Activated CD4-positive, CD25-positive, alpha-beta regulatory T cell treated with anti-CD3 and anti-CD28 coated beads, Interleukin-2, amount 50 U/mL, for 16 hours (primary cell): ENCODE measurements at places on chromosomes 12 and 14.
A peak's percentile ranks its signal among the peaks of the same experiment; 100 is the strongest.

DNA sequence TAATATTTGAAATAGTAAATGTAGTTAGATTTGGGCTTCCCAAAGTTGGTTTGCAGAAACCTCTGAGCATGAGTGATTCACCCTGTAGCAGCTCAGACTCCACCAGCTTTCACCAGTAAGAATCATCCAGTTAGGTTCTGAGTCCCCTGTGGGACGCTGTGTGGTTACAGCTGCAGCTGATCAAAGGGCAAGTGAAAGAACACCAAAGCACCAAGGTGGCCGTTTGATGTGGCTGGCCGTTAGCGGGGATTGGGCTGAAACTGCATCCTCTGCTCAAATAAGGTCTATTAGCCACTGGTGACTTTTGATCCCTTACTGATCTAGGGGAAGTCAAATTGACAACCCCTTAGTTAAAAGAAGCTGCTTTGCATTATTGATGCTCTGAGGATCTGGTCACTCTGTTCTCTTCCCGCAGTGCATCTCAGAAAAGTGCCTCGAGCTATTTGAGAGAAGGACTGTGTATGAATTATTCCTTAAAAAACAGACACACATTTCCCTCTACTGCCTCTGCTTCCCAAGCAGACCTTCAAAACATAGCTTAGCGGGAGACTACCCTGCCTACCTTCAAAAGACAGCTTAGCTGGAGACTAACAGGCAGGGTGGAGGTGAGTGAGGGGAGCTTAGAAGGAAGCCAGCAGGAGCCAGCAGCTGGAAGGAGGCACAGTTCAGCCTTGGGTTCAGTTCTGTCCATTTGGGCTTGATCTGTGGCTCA lies 3.7 kb downstream of the ABHD12B start:
- peak; percentile 28 for DNase-seq

- no peak for DNase-seq
These were observed 78.3 kb downstream of the NPAS3 start for GRCh38 chr14:33017016-33017415.

DNA sequence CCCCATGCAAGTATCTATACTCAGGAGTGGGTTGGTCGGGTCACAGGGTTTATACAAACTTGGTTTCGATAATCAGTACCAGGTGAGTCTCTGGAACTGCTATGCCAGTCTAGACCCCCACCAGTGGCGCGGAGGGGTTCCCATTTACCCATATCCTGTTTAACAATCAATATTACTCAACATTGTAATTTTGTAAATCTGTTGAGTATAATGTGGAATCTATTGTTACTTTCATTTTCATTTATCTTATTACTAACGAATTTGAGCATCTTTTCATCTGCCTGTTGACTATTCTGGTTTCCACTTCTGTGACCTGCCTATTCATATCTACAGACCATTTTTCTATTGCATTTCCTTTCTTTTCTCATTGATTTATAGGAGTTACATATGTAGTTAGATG lies 275.2 kb upstream of the CRY1 start:
- no peak for DNase-seq

DNA sequence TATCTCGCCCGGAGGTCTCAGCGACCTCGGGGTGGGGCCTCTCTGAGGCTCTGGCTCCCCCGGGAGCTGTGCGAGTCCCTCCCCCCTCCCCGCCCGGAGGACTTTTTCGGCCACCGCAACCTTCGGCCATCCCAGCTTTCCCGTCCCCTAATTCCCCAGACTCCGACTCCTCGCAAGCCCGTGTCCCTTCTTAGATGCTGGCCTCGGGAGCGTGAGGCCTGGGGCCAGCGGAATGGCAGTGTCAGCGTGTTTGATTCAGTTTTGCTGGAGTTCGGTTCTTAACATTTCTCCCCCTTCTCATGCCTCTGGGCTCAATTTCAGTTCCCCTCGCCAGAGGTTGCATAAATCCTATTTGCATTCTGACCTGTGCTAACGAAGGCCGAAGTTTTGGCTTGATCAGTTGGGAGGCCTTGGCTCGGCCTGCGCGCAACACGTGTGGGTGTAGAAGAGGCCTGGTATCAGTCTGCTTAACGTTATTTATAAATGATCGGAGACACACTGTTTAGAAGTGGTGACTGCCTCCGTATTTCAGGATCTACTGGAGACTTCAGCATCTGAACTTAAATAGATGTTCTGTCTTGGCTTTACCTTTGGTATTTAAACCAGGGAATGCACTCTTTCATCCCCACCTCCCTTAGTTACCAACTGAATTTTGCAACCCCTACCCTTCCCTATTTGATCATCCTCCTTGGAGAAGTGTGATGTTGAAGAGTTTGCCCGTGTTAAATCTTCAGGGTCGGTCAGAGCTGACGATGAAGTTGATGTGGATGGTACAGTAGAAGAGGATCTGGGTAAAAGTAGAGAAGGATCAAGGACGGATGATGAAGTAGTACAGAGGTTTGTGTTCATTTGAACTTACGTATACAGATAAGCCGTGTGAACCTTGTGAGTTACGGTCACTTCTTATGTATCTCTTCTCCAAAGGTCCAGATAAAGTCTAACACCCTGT lies 851 bp downstream of the HSP90B1 start:
- no peak for DNase-seq

- DNase-seq = no peak
These were observed 18.2 kb upstream of the ITPR2 start for GRCh38 chr12:26851031-26851809.

DNA sequence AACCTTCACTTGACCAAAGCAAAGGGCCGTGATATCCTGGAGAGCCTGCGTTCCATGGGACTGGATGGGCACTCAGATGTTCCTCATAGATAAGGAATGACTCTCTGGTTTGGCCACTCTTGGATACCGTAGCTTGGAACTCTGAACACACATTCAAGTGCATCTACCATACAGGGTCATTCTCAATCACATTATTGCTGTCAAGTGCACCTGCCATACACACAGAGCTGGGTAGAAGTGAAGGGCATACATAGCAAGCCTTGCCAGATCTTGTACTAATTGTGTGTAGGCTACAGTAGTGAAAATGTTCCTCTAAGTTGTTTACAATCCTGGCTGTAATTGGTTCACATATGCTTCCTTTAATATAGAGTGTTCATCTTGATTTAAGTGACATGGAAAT lies 58.3 kb downstream of the PELI2 start:
- no peak for DNase-seq

GRCh38 chr14:41749429-41749828 lies 142.8 kb downstream of the LRFN5 start:
- DNase-seq = no peak

DNA sequence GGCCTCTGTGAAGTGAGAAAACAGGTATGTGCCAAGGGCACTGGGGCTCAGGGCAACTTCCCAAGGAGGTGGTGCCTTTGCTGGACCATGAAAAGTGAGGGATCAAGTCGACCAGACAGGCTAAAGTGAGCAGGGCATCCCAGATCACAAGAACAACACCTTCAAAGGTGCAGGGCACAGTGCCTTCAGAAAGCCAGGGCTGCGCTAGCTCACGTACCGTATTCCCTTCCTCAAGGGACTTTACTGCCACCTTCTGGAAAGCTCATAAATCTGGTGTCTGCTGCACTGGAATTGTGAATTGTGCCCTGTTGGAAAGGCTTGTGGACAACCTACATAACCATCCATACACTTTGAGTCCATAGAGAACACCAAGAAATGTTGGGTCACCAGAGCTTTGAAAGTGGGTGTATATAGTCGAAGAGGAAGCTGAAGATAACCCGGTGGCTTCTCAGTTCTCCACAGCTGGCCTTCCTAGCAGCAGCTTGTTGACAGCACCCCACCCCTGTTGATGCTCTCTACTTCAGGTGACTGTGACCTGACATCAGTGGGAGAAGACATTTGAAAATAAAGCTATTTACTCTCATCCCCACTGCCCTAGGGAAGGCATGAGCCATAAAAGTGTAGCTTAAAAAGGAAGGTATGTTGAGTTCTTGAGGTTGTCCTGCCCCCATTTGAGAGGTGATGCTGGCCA lies 24.5 kb downstream of the FIGNL2 start:
- no peak for DNase-seq

GRCh38 chr14:49549881-49550280 lies 36.3 kb downstream of the RPS29 start:
- no peak for DNase-seq

DNA sequence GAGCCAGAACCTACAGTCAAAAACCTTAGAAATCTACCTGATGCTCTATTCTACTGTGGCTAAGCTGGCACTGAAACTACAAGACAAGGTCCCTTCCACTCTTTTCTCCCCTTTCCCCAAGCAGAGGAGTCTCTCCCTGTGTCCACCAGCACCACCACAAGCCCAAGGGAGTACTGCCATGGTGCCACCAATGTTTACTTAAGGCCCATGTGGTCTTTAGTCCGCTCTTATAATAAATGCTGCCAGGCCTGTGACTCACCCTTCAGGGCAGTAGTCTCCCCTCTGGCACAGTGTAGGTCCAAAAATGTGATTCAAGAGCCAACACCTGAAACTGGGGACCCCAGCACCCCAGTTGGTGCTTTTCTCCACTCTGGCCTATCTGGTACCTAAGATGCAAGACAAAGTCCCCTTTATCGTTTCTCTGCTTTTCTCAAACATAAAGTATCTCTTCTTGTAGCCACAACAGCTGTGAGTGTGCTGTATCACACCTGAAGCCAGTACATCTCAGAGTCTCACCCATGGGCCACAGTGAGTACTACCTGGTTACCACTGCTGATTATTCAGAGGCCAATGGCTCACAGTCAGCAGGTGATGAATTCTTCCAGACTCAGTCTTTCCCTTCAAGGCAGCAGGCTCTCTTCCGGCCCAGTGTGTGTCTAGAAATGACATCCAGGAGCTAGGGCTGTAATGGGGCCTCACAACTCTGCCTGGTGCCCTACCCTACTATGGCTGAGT lies 29.3 kb downstream of the SLC38A2 start:
- no peak for DNase-seq

DNA sequence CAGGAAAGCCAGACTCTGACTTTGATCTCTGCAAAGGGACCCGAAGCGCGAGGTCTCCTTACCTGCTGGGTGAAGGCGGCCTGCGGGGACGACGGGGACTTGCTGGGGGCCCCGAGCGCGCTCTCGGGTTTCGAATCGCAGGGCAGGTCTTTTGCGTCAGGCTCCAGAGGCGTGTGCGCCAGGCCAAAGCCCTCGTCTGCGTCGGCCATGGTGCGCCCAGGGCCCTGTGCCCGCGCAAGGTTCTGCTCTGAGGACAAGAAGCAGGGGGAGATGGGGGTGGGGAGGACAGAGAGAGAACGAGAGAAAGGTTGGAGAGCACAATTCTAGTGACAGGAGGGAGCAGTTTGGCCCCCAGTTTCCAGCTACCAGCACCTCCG lies 2.3 kb downstream of the TBX5 start:
- no peak for DNase-seq

DNA sequence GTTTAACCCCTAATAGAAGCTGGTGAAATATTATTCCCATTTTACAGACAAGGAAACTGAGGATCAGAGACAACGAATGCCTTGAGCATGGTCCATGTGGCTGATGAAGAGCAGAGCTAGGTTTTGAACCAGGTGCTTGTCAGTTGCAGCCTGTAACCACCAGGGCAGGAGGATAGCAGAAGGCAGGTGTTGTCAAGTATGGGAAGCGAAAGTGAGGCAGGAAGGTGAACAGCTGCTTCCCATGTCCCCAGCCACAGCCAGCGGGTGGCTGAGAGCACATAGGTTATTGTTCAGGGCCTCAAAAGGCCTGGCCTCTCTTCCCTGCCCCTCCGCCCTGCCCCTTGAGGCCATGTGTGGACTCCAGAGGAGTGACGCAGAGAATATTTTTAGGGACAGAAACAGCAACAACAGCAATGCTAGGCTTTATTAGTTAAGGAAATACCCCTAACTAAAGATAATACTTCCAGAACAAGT lies 39.6 kb downstream of the IQSEC3 start:
- no peak for DNase-seq

DNA sequence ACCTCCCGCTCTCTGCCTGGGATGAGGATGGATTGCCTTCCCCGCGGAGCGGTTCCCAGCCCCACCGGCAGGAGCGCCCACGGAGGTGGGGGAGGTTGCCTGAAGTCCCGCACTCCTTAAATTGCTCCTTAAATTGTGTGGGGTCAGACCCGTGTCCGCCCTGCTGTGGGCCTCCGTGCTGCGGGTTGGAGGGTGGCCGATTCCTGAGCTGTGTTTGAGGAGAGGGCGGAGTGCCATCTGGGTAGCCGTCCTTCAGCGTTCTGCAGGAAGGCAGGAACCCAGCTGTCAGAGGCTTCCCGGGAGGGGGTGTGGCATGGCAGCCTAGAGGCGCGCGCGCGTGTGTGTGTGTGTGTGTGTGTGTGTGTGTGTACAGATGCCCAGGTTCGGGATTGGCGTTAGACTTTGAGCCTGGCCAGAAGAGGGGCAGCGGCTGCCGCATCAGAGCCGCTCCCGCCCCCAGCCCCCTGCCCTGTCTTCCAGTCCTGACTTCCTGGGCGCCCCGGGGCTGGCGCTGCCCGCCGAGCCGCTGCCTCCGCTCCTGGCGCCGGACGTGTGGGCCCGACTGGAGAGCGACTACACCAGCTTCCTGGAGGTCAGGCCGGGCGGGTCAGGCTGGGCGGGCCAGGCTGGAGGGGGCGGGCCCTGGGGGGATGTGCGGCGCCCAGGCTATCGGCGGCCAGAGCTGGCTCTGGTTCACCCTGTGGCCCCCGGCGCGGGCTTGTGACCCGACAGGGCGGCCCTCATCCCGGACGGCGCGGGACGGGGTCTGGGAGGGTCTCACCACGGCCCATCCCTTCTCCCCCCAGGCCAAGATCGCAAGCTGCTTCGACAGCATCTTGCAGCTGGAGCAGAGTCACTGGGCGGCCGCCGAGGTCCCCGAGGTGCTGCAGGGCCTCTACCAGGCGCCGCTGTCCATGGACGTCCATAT lies 9.2 kb downstream of the EXOC3L4 start:
- no peak for DNase-seq

GRCh38 chr14:99272899-99273765 lies 1.1 kb upstream of the BCL11B start:
- DNase-seq = no peak

DNA sequence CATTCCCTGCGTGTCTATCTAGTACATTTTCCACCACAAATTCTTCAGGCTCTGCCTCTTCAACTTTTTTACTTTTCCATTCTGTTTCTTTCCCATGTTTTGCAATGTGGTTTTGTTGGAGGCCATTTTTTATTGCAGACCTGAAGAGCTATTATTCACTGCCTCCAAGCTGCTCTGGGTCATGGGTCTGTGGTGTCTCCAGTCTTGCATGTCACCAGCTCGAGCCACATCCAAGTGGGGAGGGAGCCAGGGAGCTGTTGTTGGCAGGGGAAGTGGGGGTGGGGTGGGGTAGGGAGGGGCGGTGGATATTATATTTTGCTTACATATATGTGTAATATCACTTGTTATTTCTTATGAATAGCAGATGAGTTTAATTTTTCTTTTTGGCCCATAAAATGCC lies 69.1 kb downstream of the VEZT start:
- DNase-seq = no peak

GRCh38 chr12:124828264-124829007 lies 35.2 kb downstream of the SCARB1 start:
- DNase-seq = no peak
